ENCODE measurements at places on chromosomes 1 and 21. TPM values are rescaled to one million over a fixed set of nuclear protein-coding genes. Genes with fewer than 3 reads are reported as not detected.

GRCh38 chr1:178997428-178997827, 28.3 kb upstream of the FAM20B start:
- DNase-seq = no peak

DNA sequence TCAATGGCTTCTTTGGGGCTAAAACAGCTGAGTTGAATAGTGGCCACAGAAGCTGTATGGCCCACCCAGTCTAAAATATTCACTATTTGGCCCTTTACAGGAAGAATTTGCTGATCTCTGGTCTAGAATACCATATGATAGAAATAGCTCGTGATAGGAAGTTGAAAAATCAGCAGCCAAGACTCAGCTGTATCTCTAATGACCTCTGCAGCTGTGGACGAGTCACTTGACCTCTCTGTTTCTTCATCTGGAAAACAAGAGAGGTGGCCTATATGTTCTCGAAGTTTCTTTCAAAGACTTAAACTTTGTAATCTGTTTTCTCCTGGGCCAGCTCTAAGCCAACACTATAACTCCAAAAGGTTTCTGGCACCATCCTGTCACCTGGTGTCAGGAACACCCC, 129.2 kb downstream of the ZBTB18 start:
- no peak for DNase-seq

GRCh38 chr1:204349602-204350001, 10.1 kb downstream of the PLEKHA6 start:
- DNase-seq = no peak

Gene GBP4
- total RNA-seq = 70.6 TPM

- DNase-seq = no peak
Observed at GRCh38 chr1:3529099-3529729, 74.7 kb downstream of the ARHGEF16 start.

GRCh38 chr1:959731-960362, 537 bp upstream of the KLHL17 start:
- DNase-seq = no peak

Gene PDXK
- total RNA-seq = 95.0 TPM

GRCh38 chr1:244874974-244875579, 10.7 kb upstream of the HNRNPU start:
- no peak for DNase-seq

- DNase-seq = no peak
Observed at GRCh38 chr1:232178191-232178590, 451.7 kb downstream of the SIPA1L2 start.

Gene SLFNL1
- 0.33 TPM for total RNA-seq

Gene SHE
- not detected for total RNA-seq

Gene IL19
- total RNA-seq = not detected

GRCh38 chr1:117683571-117684285, 77.9 kb downstream of the TENT5C start:
- DNase-seq = no peak

Gene NTNG1
- total RNA-seq = not detected

DNA sequence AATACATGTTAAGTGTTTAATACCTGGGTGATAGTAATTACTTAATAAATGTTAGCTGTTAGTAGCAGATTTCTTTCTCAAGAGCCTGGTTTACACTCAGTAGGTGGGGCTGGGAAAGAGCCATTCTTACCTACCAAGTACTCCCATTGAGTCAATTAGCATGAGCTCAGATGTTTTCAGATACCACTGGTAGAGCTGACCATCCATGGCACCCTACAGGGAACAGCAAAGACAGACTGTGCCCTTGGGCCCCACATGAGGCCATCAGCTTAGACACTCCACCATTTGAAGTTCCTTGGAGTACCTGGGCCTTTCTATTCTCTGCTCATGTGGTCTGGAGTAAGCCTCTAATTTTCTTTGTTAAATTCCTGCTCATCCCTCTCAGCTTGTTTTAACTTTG, 179.3 kb downstream of the CACNA1E start:
- DNase-seq = no peak

Gene GPR25
- total RNA-seq = 0.25 TPM

DNA sequence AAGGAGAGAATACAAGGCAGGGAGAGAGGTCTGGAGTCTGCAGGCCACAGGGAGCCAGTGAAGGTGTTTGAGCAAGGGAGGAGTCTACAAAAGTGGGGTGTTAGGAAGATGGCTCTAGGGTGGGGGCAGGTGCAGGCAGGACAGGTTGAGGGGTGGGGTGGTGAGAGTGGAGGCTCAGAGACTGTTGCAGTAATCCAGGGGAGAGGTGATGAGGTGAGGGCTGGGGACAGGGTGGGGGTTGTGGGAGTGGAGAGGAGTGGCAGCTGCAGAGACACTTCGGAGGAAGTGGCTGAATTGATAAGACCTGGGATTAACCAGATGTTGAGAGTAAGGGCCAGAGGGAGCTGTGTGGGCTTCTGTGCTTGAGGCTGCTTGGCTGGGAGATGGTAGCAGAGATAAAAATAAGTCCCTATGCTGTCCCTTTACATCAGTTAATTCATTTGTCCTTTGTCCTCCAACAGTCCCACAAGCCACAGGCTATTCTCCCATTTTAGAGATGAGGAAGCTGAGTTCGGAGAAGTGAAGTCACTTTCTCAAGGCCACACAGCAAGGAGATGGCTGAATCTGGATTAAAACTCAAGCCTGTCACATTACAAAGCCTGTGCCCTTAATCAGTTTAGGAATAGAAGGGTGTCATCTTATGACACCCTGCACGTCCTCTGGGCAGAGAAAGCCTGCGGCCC, 54.8 kb upstream of the SYNC start:
- DNase-seq = no peak

Gene RGS18
- 0.80 TPM for total RNA-seq

GRCh38 chr21:41317458-41317857, 857 bp downstream of the FAM3B start:
- no peak for DNase-seq

Gene NPHP4
- total RNA-seq = 19.1 TPM

Gene SLC5A9
- not detected for total RNA-seq

DNA sequence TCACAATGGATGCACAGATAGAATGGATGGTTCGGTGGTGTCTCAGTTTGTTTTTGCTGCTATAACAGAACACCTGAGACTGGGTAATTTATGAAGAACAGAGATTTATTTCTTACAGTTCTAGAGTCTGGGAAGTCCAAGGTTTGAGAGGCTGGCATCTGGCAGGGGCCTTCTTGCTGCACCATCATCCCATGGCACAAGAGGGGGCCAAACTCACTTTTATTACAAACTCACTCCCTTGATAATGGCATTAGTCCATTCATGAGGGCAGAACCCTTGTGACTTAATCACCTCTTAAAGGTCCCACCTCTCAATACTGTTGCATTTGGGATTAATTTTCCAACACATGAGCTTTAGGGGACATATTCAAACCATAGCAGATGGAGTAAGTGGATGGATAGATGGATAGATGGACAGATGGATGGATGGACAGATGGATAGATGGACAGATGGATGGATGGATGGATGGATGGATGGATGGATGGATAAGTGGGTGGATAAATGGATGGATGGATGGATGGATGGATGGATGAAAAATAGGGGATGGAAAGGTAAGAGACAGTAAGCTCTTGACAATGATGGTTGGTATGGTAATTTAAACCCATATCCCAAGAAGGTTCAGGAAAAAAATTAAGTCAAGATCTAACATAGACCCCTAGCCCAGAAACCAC, 16.5 kb downstream of the CAMK2N1 start:
- DNase-seq = no peak

DNA sequence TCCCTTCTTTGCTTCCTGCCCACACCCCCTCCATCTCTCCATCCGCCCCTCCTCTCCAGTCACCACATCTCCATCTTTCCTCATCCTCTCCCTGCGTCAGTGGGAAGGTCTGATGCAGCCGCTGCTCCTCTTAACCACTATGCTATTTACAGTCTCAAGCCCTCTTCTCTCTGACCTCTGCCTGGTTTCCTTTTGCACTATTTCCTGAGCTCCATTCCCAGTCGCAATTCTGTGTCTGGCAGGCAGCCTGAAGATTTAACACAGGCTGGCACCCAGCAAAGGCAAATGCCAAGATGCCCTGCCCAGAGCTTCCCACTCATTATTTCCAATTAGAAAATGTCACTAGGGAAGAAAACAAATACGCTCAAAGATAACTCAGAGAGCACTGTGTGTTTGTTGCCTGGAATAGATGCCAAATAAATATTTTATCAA, 89.6 kb upstream of the LPGAT1 start:
- no peak for DNase-seq

Gene FAM177B
- total RNA-seq = not detected

GRCh38 chr1:28530456-28530855, 22.4 kb upstream of the TRNAU1AP start:
- DNase-seq = no peak

Gene CHIA
- total RNA-seq = not detected

DNA sequence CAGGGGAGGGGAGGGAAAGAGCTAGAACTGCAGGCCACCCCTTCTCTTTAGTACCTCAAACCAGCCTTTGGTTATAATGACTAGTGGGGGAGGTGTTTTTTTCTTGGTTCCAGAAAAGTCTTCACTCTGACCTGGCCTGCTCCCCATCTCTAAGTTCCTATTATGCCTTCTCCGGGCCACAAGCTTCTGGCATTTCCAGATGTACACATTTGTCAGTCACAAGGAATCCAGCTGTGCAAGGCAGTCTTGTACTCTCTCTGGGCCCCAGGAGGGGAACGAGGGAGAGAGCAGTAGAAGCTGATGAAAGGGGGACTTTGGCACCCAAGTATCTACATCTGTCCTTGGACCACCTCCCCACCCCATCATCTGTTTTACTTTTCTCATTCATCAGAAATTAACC, 2.7 kb upstream of the FALEC start:
- no peak for DNase-seq

- DNase-seq = no peak
Observed at GRCh38 chr1:29934255-29934772, 698.0 kb downstream of the PTPRU start.

DNA sequence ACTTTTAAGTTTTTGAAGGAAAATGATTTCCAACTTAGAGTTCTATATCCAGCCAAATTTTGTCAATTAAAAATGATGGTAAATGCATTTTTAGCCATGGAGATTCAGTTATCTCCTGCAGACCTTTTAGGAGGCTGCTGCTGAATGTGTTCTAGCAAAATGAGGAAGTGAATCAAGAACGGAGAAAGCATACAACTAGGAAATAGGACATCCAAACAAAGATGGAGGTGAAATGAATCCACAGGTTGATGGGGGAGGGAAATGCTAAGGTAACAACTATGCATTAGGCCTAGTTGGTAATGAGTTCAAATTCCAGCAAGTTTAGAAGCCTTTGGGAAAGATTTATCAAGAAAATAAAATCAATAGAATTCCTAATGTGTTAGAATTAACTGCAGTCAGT, 80.5 kb downstream of the FNBP1L start:
- DNase-seq = no peak

- no peak for DNase-seq
Observed at GRCh38 chr1:39450956-39451606, 40.4 kb upstream of the BMP8A start.

Gene DNAJC28
- total RNA-seq = 0.60 TPM

GRCh38 chr1:70583522-70583921, 172.5 kb downstream of the CTH start:
- no peak for DNase-seq

DNA sequence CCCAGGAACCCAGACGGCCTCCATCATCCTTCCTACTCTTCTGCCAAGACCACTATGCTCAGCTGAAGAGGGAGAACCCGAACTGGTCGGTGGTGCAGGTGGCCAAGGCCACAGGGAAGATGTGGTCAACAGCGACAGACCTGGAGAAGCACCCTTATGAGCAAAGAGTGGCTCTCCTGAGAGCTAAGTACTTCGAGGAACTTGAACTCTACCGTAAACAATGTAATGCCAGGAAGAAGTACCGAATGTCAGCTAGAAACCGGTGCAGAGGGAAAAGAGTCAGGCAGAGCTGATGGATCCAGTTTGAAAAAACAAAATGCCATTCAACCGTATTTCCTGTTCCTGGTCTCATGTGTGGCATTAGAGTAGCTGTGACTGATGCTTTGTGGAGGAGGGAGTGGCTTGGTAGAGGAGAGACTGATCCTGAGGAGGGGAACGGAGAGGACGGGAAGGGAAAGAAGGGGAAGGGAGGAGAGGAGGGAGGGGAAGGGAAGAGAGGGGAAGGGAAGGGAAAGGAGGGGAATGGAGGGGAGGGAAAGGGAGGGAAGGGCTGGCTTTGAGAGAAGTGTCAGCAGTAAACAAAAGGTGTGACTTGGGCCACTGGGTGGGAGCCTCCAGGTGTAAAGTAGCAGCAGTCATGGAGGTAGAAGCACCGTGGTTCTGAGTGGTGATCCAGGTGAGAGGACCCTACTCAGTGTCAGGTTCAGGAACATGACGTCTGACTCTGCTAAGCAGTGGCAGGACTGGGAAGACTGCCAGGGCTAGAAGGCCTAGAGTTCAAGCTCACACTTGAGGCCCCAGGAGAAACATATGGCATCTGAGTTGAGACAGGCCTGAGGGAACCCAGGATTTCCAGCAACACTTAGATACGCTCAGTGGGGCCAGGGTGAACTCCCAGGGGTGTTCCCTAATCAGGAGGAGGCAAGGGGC, 846 bp downstream of the HMGB4 start:
- DNase-seq = no peak

Gene MACF1
- 345 TPM for total RNA-seq

Gene LENEP
- total RNA-seq = 1.2 TPM

- no peak for DNase-seq
Observed at GRCh38 chr1:245375789-245376460, 221.1 kb downstream of the KIF26B start.

GRCh38 chr1:38095454-38095931, 48.9 kb upstream of the POU3F1 start:
- DNase-seq = no peak

- no peak for DNase-seq
Observed at GRCh38 chr1:74426208-74426937, 86.0 kb downstream of the LRRC53 start.

- no peak for DNase-seq
Observed at GRCh38 chr1:29113413-29114117, 10.1 kb downstream of the TMEM200B start.

DNA sequence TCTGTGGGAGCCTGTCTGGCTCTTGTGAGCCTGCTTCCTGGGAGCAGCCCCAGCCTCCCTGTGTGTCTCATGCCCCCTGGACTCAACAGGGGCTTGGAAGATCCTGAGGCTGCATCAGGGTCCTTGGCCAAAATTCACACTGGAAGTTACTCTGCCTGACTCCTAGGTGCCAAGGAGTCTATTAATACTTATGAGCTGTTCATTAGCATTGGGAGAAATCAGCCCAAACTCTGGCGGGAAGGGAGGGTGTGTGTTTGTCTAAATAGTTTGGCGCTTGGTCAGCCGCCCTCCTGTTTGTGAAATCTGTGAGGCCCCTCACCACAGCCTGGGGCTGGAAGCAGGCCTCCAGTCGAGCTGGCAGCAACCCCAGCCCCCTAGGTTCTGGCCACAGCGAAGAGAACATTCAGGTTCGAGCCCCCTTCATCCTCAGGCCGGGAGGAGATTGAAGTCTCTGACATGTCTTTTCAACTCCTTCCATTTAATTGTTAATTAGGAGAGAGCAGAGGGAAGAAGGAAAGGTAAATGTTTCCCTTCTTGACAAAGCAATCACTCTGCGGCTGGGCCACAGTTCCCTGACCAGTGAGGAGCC, 82.1 kb upstream of the F3 start:
- no peak for DNase-seq

Gene PGLYRP4
- not detected for total RNA-seq
